Renal cortical epithelial cell (primary cell): ENCODE measurements at places on chromosomes 4 and X. TPM values are rescaled to one million over a fixed set of nuclear protein-coding genes. Genes with fewer than 3 reads are reported as not detected.

DNA sequence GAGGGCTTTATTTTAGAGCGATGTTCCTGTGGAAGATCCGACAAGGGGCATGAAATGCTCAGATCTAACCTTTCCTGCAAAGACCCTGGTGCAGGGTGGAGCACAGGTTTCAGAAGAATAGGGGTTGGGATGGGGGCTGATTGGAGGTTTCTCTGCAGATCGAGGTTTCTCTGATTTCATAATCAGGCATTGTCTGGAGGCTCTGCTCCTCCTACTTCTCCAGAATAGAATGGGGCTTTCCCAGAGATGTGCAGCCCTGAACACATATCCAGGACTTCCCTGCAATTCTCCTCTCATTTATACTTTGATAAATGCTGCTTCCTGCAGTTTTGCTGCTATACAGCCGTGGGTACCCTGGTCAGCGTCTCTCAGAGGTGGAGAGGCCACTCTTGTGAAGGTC is 397.6 kb upstream of the BOD1L1 start:
- DNase-seq = no peak

DNA sequence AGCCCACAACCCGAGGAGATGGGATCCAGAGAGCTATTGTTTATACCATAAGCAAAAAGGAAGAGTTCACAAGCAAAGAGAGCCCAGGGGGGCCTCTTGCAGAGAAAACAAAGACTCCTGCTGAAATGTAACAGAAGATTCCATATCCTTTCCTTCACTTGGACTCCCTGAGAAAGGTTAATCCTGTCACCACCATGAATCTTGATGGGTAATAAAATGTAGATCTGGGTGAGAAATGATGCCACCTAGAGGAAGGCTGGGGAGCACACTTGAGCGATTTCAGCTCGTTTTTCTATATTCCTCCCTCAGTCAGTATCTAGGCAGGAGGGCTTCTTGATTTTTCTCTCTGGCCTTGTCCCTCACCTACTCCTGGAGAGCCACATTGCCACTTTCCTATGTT is 10.2 kb upstream of the KCNE5 start:
- DNase-seq = peak; percentile 30

- no peak for DNase-seq
Observed at GRCh38 chr4:134756421-134756820, 554.8 kb upstream of the PABPC4L start.

DNA sequence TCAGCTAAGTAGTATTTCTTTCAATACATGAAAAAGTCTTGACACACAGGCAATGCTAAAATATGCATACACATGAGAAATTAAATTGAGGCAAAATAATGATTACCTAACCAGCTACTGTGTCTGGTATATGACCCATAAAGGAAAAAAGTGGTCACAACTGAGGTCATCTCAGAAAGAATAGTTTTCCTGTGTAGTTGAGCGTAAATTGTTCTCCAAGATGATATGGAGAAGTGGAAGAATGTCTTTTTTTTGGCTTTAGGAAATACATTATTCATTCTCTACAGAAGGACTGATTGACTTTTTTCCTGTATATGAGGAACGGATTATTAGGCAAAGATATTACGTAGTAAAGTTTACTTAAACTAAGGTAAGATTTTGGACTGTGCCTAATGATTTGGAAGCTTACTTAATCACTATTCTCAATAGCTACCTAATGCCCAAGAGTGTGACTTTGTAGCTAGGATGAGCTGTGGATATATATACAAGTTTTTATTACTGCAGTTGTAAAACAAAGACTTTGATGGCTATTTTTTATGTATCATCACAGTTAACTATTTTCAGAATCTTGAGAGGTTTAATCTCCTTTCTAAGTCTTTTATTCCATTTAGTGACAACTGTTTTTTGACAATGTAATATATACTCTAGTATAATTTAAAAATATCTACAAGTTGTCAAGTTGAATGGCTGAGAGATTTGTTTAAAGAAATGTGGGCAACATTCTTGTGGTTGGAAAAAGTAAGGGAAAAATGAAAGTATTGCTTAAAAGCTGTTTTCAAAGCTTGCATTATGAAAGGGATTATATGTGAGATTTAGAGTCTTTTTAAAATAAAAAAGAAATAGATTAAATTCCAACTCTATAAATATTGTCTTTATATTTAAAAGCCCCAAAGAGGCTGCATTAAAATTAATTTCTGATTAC is 100.2 kb downstream of the PDLIM5 start:
- DNase-seq = peak; percentile 50

GRCh38 chrX:41348551-41348950 is 14.6 kb downstream of the DDX3X start:
- DNase-seq = no peak

- DNase-seq = no peak
Observed at GRCh38 chr4:80231180-80231579, 33.9 kb downstream of the PRDM8 start.

GRCh38 chr4:2251795-2252529 is 9.9 kb downstream of the MXD4 start:
- DNase-seq = no peak

DNA sequence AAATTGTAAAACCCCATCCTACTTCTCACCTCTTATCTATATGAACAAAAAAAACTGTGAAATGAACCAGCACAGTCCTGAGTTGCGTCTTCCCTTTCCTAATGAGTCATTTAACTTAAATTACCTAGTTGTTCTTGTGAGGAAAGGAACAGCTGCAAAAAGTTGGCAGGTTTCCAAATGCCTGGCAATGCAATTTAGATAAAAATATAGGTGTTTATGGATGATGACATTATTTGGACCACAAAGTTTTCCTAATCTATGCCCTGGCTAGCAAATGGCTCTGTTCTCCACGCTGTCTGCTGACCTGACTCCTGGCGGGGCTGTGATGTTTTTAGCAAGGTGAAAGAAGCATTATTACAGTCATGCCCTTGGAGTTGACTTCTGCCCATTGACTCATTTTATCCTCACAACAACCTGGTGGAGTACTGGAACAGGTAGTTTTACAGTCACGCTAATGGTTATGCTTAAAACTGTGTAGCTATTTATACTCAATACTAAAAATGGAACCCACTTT is 29.8 kb upstream of the RELL1 start:
- DNase-seq = peak; percentile 60

DNA sequence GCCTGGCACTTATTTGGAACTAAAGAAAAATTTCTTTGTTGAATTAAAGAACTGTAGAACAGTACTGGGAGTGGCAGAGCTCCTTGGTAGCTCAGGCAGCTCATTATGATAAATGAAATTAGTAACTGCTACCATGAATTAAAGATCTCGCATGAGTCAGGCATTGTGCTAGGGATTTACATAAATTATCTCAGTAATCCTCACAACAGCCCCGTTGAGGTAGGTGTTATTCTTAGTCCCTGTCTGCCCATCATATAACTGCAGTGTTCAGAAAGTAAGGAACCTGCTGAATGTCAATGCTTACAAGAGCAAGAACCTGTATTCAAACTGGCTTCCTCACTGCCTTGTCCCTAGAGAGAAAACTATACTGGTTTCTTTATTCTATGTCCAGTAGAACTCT is 108.3 kb downstream of the NLGN4X start:
- DNase-seq = no peak

DNA sequence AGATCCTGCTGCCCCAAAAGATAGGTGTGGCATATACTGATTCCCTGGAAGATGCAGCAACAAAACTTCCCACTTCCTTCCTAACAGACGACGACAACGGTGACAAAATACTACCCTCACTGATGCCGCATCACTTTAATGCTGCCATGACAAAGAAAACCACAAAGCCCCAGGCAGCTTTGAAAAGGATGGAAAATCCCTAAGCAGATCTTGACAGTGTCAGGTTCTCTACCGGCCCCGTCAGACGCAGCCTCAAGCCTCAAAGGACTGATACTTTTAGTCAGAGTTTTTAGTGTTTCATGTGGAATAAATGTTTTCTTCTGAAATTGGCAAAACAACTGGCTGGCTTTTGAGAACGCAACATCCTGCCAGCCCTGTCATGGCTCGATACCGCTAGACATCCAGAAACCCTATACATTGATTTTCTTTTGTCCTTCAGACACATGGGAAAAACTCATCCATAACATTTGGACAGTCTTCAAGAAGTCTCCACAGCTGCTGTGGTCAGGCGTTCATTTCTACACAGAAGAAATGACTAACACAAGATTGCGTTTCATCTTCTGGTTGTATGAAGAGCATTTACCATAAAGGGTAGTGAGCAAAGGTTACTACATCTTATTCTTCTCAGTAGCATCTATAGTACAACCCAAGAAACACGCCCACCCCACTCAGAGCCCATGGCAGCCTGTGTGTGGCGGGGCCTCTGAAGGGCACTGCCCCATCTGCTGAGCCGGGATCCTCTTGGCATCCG is 60.1 kb downstream of the GATB start:
- DNase-seq = no peak

DNA sequence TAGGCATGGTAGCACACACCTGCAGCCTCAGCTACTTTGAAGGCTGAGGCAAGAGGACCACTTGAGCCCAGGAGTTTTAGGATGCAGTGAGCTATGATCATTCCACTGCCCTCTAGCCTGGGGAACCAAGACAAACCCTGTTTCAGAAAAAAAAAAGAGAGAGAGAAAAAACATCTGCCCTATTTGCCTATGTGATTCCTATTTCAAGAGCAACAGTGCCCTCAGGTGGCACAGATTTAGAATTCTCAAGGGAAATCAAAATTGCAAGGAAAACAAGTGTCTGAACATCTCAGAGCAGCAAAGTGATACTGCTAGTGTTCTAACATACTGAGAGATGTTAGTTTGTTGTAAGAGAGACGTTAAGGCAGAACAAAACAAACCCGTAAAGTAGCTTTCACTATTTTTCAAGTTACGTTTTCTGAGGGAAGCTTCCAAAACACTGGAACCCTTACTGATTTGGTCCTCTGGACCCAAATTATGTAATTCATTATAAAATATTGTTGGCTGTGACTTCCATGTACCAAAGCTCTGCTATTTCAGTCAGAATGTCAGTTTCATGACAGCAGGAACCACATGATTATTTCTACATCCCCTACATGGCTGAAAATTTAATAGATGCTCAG is 7.9 kb downstream of the BDH2 start:
- DNase-seq = peak; percentile 75

GRCh38 chr4:20724915-20725314 is 24.7 kb downstream of the PACRGL start:
- DNase-seq = no peak

- peak; percentile 89 for DNase-seq
Observed at GRCh38 chrX:20514358-20514757, 247.6 kb upstream of the RPS6KA3 start.

- no peak for DNase-seq
Observed at GRCh38 chr4:7819446-7819845, 120.2 kb downstream of the AFAP1 start.

GRCh38 chrX:104432321-104432720 is 133.7 kb upstream of the IL1RAPL2 start:
- DNase-seq = peak; percentile 15

- peak; percentile 25 for DNase-seq
Observed at GRCh38 chr4:4462970-4463369, 76.1 kb downstream of the NSG1 start.

DNA sequence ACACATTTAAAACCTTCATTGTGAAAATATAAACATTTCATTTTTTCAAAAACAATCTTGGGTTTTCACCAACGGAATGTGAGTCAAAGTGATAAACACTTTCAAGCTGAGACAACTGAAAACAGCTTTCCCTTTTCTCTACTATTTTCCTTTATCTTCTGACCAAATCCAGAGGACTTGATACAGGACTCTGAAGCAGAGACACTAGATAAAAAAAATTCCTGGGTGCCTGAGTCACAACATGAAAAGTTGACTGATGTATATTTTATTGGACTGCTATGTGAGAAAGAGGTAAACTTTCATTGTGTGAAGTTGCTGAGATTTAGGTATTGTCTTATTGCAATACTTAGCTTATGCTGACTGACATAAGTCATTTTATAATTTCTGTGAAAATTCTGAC is 411.2 kb downstream of the SPOCK3 start:
- no peak for DNase-seq

GRCh38 chr4:15906020-15906443 is 32.5 kb downstream of the FGFBP1 start:
- peak; percentile 87 for DNase-seq

GRCh38 chr4:8039290-8039689 is 99.6 kb upstream of the AFAP1 start:
- no peak for DNase-seq

DNA sequence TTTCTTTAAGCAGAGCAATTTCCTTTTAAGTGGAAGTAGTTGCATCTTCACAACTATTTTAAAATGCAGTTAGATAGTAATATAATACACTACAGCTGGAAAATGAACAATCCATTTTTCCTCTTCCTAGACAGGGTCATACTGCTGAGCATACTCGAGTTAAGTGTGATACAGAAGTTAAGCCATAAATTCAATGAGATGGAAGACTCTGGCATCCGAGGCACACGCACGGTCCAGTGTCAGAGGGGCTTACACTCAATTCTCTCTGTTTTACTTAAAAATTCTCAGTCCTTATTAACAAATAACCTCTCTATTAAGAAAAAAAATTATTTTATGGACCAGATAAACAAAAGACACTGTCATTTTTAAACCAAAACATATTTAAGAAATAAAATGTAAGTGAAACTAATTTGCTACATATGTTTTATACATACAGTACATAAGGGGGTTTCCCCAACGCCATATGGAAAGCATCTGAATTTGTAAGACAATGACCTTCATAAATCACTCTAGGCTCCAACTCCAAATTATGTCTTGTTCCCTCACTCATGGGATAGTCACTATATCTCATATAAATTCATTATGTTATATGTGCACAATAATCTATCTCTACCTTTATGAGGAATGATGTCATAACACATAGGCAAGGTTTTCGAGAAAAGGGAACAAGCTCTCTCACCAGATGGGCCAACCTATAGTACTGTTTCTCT is 315.3 kb downstream of the PAPSS1 start:
- DNase-seq = no peak

DNA sequence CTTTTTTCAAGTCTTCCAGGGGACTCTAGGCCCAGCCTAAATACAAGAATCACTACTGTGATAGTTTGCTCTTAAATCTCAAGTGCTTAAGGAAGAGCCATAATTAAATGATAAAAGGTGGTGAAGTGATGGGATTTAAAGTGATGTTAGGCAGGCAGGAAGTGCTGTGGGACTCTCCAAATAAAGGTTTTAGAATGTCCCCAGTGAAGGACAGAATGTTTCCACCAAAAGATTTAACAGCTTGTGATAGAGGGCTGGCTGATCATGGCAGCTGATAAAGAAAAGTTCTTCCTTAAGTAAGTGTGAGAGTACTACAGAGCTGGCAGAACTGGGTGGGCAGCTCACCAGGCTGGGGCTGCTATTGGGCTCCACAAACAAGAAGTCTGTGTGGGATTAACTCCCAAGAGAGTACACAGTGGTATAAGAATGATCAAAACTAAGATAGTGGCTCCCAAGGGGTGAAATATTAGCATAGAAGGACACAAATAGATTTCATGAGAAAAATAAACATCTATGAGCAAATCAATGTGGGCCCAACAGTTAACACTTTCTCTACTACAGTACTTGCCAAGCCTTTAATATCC is 637.2 kb upstream of the CPEB2 start:
- DNase-seq = no peak

- DNase-seq = no peak
Observed at GRCh38 chrX:131306601-131307000, 17.5 kb upstream of the IGSF1 start.

ITIH6 gene
- not detected in 2 replicates for total RNA-seq

PRSS12 gene
- total RNA-seq = 2.0 and 10.8 TPM in 2 replicates

TMSB15C gene
- 3.9 and 8.2 TPM in 2 replicates for total RNA-seq

ELOVL6 gene
- 17.0 and 31.7 TPM in 2 replicates for total RNA-seq

C4orf36 gene
- total RNA-seq = 2.1 and 2.4 TPM in 2 replicates

PRDM5 gene
- 8.9 and 9.8 TPM in 2 replicates for total RNA-seq

HSFX2 gene
- total RNA-seq = not detected in 2 replicates

DMD gene
- 1.6 and 4.0 TPM in 2 replicates for total RNA-seq

USO1 gene
- total RNA-seq = 139 and 141 TPM in 2 replicates
